Activated gamma-delta T cell treated with Interleukin-2 at 50 U/mL for 16 hours (primary cell): ENCODE measurements at places on chromosomes 12 and 14.

GRCh38 chr12:58528271-58528670, 392.0 kb downstream of the LRIG3 start:
- DNase-seq, result no peak

- no peak for DNase-seq
These were observed 58.9 kb downstream of the FBXO34 start for GRCh38 chr14:55329999-55330710.

DNA sequence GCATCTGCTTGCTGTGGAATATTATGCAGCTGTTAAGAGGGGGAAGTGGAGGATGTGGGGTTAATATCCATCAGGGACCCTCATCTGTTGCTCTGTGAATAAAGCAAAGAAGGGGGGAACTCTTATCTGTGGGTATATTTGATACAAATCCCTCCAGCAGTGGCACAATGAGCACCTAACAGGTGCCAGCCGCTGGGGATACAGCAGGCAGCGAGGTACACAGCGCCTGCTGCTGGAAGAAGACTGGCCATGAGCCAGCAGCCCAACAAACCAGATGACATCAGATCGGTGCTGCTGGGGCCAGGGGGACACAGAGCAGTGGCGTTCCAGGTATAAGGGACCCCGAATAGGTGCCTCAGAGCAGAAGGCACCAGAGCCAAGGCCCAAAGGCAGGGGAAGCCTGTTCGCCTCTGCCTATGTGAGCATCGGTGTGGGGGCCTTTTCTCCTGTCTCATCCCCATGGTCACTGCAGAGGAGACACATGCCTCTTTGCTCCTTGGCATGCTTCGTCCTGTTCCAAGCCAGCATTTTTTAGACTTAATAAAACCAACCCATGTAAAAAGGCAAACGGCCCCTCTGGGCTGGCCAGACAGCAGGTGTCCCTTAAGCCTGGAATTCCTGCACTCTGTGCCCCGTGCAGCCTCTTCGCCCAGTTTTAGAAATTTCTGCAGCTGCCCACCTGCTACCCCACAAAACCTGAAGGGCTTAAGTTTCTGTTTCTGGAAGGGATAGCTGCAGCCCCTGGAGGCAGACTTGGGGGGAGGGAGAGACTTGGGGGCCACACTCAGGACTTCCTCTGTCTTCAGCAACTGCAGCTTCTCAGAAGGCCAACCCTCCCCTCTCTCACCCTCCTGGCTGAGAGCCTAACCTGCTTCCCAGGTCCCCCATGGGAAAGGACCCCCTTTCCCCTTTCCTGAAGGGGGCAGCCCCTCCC, 1.6 kb upstream of the CKB start:
- DNase-seq, result no peak

- DNase-seq, result no peak
These were observed 28.3 kb upstream of the CCDC63 start for GRCh38 chr12:110818511-110818910.

- no peak for DNase-seq
These were observed 747 bp upstream of the DACT1 start for GRCh38 chr14:58637040-58637390.

- no peak for DNase-seq
These were observed 7.0 kb upstream of the ATXN2 start for GRCh38 chr12:111605911-111606766.

- no peak for DNase-seq
These were observed 81.4 kb downstream of the NTN4 start for GRCh38 chr12:95709152-95709551.

DNA sequence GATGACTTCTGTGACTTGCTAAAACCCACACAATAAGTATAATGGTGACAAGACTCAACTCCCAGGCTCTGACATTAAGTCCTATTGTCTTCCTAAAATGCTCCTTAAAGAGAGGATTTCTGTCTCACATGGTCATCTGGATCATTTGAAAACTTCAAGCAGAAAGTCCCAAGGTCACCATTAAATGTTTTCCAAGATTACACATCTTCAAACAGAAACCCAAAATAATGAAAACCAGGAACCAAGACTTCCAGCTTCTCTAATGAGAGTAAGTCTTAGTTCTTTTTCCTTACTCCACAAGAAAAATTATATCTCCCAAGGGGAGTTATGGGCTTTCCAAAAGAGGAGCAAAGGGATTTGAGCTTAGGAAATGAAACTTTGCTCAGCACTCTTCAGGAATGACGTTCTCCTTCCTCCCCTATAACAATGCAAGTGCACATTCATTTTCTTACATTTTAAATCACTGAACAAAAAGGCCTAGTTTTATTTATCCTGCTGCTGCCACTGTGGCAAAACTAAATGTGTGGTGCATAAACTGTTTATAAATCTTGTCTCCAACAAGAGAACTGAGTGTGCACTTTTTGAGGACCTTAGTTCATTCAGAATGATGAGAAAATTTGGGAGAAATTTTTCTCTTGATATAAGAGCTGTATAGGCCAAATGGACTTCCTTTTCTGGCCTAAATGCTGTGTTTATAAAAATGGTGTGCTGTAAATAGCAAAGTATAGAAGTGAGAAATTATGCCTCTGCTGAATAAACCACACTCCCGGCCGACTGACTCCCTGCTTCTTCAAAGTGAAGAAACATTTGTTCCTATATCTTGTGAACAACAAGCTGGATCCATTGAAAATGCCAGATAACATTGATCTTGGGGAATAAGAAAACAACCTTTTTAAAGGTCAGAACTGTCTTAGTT, 148.4 kb upstream of the PLEKHG7 start:
- DNase-seq, result no peak

GRCh38 chr12:95646781-95647190, 95.5 kb upstream of the USP44 start:
- no peak for DNase-seq

- DNase-seq, result no peak
These were observed 33.0 kb downstream of the SAV1 start for GRCh38 chr14:50635141-50635540.

- no peak for DNase-seq
These were observed 31.8 kb downstream of the CNOT2 start for GRCh38 chr12:70275045-70275444.

GRCh38 chr14:24607635-24608514, 1.6 kb downstream of the GZMH start:
- DNase-seq, result no peak

GRCh38 chr14:65943916-65944410, 531.4 kb downstream of the FUT8 start:
- DNase-seq, result no peak

GRCh38 chr12:24822121-24822899, 126.6 kb downstream of the BCAT1 start:
- no peak for DNase-seq

DNA sequence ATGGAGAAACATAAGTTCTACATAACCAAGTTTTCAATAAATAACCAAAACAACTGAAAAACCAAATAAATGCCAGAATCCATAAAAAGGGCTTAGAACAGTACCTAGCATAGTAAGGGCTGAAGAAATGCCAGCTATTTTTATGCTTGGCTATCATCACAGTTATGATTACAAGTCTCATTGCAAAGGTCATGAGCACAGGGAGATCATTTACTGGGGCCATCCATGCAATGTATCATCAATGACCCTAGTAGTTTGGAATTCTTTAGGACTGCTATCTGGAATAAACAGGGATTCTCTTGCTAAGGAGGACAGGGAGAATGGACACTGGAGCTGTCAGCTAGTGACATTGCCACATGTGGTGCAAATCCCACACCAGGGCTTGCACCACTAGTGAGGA, 92.5 kb upstream of the NAP1L1 start:
- no peak for DNase-seq

DNA sequence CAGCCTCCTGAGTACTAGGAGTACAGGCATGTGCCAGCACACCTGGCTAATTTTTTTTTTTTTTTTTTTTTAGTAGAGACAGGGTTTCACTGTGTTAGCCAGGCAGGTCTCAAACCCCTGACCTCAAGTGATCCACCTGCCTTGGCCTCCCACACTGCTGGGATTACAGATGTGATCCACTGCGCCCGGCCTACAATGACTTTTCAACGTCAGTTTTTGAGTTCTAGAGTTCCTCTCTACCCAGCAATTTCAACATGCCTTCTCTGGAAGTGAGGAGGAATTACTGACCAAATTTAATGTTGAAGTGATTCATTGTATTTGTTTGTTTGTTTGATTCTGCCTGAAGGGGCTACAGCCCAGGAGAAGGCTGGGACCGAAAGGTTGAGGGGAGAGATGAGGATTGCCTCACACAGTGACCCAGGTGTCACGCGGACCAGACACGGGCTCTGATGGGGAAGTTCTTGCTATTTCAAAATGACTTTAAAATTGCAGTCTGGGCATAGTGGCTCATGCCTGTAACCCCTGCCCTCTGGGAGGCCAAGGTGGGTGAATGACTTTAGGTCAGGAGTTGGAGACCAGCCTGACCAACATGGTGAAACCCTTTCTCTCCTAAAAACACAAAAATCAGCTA, 8.6 kb upstream of the DENR start:
- no peak for DNase-seq

DNA sequence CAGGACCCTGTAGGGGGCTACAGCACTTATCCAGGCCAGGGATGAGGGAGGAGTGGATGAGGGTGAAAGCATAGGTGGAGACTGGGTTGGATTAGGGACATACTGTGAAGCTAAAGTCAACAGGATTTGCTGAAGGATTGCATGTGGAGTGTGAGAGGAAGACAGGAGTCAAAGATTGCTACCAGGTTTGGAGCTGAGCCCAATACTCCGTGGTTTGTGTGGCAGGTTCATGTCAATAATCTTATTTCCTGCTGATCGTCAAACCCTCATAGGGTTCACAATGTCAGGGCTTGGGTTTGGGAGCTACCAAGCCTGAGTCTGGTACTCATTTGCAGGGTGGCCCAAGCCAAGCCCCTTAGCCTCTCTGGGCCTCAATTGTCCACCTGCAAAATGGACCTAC, 77.1 kb upstream of the PLXNC1 start:
- no peak for DNase-seq

- peak; percentile 13 for DNase-seq
These were observed 386.5 kb upstream of the DDHD1 start for GRCh38 chr14:53539489-53540126.

- DNase-seq, result no peak
These were observed 172.6 kb downstream of the SUDS3 start for GRCh38 chr12:118548887-118549509.

DNA sequence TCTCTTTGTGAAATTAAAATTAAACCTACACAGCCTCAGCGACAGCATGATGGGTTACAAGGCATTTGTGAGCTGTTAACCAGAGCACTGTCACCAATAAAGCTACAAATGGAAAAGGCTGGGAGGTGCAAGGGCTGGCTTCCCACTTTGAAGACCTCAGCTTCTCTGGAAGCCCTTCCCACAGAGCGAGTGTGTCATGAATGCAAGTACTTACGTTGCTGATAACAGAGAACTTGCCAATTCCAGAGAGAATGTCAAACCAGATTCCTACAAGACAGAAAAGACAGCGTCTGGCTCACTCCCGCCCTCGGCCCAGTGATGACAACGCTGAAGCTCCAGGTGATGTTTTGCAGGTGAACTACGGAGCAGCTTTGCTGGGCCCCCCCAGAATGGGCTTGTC, 145.8 kb downstream of the NTF3 start:
- no peak for DNase-seq

GRCh38 chr12:77065361-77066204, at the start of gene E2F7:
TSS of gene E2F7 (minus strand) at chr12:77065569. CDS start at chr12:77064635, 934 bp downstream.
- DNase-seq, result peak; percentile 74

GRCh38 chr14:52738409-52738808, 8.4 kb downstream of the STYX start:
- DNase-seq, result no peak

DNA sequence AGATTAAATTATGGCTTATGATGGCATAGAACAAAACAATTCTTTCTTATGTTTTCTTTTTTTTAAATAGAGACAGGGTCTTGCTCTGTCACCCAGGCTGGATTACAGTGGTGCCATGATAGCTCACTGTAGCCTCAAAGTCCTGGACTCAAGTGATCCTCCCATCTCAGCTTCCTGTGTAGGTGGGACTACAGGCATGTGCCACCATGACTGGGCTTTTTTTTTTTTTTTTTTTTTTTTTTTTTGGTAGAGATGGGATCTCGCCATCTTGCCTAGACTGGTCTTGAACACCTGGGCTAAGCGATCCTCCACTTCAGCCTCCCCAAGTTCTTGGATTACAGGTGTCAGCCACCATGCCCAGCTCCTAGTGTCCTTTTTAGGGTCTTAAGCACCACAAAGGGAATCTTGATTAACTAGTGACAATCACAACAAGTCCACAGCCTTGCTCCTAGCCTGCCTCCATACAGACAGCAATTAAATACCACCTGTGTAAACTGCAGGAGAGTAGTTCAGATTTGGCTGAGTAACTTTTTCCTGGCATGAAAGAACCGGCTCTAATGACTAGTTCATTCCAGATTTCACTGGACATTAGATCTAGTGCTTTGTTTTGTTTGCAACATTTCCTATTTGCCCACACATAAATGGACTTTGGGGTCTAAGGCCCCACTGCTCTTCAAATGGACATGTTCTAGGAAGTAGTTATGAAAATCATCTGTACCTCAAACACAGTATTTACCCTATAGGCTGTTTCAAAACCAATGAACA, 61.6 kb downstream of the SH2B3 start:
- no peak for DNase-seq

DNA sequence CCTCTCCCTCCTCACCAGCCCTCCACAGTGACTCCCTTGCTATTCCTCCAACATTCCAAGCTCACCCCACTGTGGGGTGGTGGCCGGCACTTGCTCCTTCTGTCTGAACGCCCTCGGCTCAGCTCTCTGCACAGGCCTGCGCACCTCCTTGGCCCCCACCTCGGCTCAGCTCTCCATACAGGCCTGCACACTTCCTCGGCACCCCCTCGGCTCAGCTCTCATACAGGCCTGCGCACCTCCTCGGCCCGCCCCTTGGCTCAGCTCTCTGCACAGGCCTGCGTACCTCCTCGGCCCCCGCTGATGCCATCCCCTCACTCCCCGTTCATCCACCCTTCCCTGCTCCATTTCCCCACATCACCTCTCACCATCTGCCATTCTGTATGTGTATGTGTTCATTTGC, 332.7 kb upstream of the FKBP4 start:
- DNase-seq, result no peak

DNA sequence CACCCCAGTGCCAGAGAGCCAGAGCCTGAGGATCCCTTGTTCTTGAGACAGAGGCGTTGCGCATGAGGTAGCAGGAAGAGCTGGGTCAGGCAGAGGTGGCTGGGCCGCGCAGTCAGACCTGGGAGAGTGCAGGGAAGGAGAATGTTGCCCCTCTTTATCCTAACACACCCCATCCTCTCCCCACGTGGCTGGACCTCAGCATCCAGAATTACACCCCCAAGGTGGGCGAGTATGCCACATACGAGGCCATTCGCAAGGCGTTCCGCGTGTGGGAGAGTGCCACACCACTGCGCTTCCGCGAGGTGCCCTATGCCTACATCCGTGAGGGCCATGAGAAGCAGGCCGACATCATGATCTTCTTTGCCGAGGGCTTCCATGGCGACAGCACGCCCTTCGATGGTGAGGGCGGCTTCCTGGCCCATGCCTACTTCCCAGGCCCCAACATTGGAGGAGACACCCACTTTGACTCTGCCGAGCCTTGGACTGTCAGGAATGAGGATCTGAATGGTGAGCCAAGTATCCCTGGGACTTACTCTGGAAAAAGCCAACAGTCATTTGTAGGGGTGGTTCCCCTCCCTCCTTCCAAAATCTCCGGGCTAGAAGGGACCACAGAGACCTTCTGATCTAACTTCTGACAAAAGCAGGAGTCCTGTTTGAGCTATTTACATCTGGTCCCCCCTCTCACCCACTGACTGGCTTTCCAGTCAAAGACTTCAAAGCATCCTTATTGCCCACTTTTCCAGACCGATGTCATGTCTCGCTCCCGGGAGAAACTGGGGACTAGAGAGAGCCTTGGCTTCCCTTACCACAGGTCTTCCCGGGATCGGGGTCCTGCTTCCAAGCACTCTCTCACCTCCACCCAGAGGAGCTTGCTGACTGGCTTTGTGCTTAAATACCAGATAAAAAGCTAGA, 6.1 kb downstream of the MMP14 start:
- no peak for DNase-seq
